PC-9 (cell line): ENCODE measurements at places on chromosomes 4 and X. TPM values are rescaled to one million over a fixed set of nuclear protein-coding genes. Genes with fewer than 3 reads are reported as not detected.

DNA sequence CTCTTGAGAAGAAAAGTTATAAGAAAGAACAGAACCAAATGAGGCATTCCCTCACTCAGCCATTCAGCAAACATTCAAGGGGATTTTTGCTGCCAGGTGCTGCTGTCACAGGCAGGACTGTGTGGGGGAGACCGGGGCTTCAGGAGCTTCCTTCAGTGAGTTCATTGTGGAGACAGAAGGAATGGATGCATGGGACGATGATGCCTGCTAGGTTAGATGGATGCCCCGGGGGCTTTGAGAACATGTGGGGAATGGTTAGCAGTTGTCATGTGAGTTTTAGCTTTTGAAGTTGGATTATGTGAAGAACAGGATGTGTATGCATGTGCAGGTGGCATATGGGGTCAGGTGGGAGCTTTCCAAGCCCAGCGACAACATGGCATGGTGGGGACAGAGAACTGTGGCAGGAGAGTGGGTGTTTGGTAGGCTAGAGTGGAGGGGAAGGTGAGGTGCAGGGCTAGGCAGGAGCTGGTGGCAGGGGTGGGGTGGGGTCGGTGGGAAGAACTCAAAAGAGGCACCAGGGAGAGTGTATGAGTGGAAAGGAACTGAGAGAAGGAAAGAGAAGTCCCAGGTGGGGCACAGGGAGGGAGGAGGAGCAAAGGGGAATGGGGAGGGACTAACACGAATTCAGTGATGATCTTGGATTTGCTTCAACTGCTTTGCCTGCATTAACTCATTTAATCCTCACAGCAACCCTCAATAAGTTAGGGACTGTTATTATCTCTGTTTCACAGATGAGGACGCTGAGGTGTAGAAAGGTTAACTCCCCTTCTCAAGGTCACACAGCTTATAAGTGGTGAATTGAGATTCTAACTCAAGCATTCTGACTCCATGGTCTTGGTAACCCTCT lies 8.4 kb downstream of the DCUN1D4 start:
- H3K27me3 ChIP-seq, result no peaks in the 10 kb centered on the region
- H3K36me3 ChIP-seq, result no peaks in the 10 kb centered on the region
- no peak overlapping the region for H3K4me3 ChIP-seq
- DNase-seq, result no peak
- H3K27ac ChIP-seq, result no peak overlapping the region
- peaks cover 11% of the 10 kb centered on the region; the same call in 1 of the 2 replicates for H3K4me1 ChIP-seq

CFAP299 gene
- total RNA-seq, result not detected in 2 replicates

DNA sequence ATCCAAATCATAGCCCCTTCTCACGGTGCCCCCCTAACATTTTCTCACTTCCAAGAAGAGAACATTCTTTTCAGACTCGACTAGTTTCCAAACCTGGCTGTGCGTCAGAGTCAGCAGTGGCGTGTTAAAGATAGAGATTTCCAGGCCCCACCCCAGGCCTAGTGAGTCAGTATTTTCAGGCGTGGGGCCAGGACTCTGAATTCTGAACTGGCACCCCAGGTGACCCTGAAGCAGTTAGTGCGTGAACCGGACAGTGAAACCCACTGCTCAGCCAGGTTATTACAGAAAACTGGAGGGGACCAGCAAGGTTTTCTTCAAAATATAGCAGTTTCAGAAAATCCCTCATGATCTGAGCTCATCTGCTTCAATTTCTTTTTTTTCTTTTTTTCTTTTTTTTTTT lies 35.0 kb upstream of the BCOR start:
- H3K27me3 ChIP-seq, result no peaks in the 10 kb centered on the region
- peak overlapping the region; percentile 47 for H3K27ac ChIP-seq
- H3K36me3 ChIP-seq, result no peaks in the 10 kb centered on the region
- peak; percentile 64 for DNase-seq

GRCh38 chrX:29666366-29666765 lies 549.0 kb upstream of the MAGEB2 start:
- H3K27me3 ChIP-seq, result no peaks in the 10 kb centered on the region
- no peak for DNase-seq
- no peak overlapping the region for H3K4me3 ChIP-seq
- H3K36me3 ChIP-seq, result no peaks in the 10 kb centered on the region
- no peak overlapping the region for H3K27ac ChIP-seq

FGB gene
- not detected in 2 replicates for total RNA-seq

GRCh38 chr4:89069481-89069880 lies 12.5 kb upstream of the FAM13A start:
- no peak overlapping the region for H3K27ac ChIP-seq
- no peaks in the 10 kb centered on the region for H3K4me1 ChIP-seq

GRCh38 chrX:133323431-133323830 lies 91.9 kb downstream of the GPC4 start:
- H3K27ac ChIP-seq, result no peak overlapping the region
- no peaks in the 10 kb centered on the region for H3K4me1 ChIP-seq
- no peaks in the 10 kb centered on the region for H3K27me3 ChIP-seq

HTR2C gene
- 0.28 and 0.33 TPM in 2 replicates for total RNA-seq

DNA sequence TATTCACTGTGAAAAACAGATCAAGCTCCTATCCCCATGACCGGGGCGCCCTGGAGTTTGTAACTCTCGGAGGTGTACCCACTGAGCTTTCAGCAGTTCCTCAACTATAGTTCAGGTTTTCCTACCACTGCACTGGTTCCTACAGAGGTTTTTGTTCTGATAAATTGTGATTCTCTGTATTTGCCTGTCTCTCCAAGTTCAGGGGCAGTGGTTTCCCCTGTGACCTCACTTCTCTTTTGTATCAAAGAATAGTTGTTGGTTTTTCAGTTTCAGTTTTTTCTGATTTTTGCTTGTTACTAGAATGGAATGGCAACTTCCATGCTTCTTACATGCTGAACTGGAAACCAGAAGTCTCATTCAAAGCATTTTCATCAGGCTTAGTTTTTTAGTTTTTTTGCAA lies 56.8 kb upstream of the PLS3 start:
- no peak for DNase-seq
- H3K27ac ChIP-seq, result no peak overlapping the region
- H3K27me3 ChIP-seq, result no peaks in the 10 kb centered on the region
- no peak overlapping the region for H3K4me3 ChIP-seq
- H3K36me3 ChIP-seq, result no peaks in the 10 kb centered on the region
- H3K4me1 ChIP-seq, result no peaks in the 10 kb centered on the region

AMELX gene
- total RNA-seq, result not detected in 2 replicates

GRCh38 chrX:132353430-132353829 lies 134.2 kb upstream of the RAP2C start:
- H3K4me3 ChIP-seq, result no peak overlapping the region
- H3K27ac ChIP-seq, result no peak overlapping the region
- no peak for DNase-seq
- no peaks in the 10 kb centered on the region for H3K27me3 ChIP-seq

- DNase-seq, result peak; percentile 96
- peaks cover 19% of the 10 kb centered on the region for H3K4me1 ChIP-seq
- H3K27me3 ChIP-seq, result no peaks in the 10 kb centered on the region
- no peak overlapping the region for H3K4me3 ChIP-seq
Observed at GRCh38 chr4:40349561-40350198, 14.5 kb downstream of the CHRNA9 start.

GRCh38 chrX:41956027-41956426 lies 32.7 kb upstream of the CASK start:
- no peak for DNase-seq
- no peaks in the 10 kb centered on the region for H3K27me3 ChIP-seq
- H3K4me1 ChIP-seq, result no peaks in the 10 kb centered on the region
- H3K4me3 ChIP-seq, result no peak overlapping the region

- no peaks in the 10 kb centered on the region for H3K27me3 ChIP-seq
- H3K4me3 ChIP-seq, result no peak overlapping the region
Observed at GRCh38 chr4:5734853-5735252, 23.9 kb downstream of the EVC start.

DNA sequence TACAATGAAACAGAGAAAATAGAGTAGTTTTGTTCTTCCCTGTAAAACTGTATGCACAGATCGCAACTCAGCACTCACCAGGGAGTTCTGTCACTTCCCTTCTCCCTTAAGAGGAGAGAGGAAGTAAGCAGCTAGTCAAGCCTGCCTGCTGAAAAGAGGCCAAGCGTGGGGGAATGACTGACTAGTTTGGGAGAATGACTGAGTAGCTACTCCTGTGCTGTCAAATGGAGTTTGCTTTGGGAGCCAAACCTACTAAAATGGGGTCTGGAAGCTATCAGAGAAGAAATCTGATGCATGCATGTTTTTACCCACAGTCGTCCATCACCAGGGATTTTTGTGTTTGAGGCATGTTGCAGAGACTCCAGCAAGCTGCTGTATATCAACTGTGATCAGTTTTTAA lies 54.6 kb upstream of the LHFPL1 start:
- no peaks in the 10 kb centered on the region for H3K4me1 ChIP-seq
- no peak overlapping the region for H3K4me3 ChIP-seq
- H3K27ac ChIP-seq, result no peak overlapping the region
- DNase-seq, result no peak
- H3K27me3 ChIP-seq, result no peaks in the 10 kb centered on the region

TBC1D19 gene
- total RNA-seq, result 12.6 and 12.8 TPM in 2 replicates

DNA sequence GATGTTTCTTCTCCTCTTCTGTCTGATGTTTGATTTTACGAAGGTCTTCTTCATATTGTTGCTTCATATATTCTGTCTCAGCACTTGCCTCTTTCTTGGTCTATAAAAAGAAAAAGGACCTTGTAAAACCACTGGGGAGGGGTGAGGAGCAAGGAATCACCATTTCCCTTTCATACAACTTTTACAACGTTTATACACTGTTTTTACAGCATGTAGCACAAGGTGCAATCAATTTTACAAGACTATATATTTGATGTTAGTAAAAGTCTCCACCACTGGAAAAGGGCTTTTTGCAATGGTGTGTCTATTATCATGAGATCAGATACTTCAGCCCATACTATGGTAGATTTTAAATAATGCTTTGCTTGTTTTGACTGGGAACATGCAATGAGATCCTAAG lies 76.3 kb downstream of the FAM184B start:
- no peak overlapping the region for H3K4me3 ChIP-seq
- H3K27ac ChIP-seq, result no peak overlapping the region
- no peaks in the 10 kb centered on the region for H3K36me3 ChIP-seq
- DNase-seq, result no peak

GRCh38 chrX:70432936-70433847 lies 10.1 kb downstream of the GDPD2 start:
- no peaks in the 10 kb centered on the region for H3K27me3 ChIP-seq
- H3K36me3 ChIP-seq, result no peaks in the 10 kb centered on the region
- DNase-seq, result no peak
- H3K27ac ChIP-seq, result no peak overlapping the region

CSN1S1 gene
- total RNA-seq, result not detected in 2 replicates

DNA sequence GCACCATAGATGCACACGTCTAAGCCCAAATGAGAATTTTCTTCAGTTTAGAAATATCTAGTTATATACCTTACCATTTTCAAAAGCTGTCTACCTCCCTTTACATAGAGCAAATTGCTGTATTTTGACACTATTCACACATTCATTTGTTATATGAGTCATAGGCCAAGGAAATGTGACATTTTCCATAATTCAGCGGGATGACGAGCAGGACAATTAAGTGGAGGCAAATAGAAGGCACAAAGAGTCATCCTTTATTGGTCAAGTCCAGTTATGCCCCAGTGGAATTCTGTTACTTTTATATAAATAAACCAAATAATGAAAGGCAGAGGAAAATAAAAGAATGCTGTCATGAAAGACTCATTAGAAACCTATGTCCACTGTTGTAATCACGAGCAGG lies 27.9 kb downstream of the FGF13 start:
- H3K36me3 ChIP-seq, result no peaks in the 10 kb centered on the region
- no peaks in the 10 kb centered on the region for H3K27me3 ChIP-seq
- H3K4me1 ChIP-seq, result no peaks in the 10 kb centered on the region
- H3K4me3 ChIP-seq, result no peak overlapping the region

DNA sequence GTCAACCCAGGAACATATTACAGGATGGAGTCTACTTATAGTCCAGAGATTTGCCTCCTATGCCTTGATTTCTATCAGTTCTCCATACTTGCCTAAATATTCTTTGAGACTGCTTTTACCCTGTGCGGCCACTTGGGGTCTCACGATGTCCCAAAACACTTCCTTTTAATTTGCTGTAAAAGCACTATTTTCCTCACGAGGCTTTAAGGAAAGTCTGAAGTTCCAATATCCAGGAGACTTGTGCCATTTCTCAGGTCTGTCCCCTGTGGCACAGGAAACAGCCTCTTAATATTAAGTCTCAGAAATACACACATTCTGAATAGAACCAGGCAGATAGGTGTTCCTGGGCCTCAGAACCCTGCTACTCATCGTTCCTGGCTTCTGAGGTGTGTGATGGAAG lies 142.9 kb downstream of the TMEM164 start:
- no peaks in the 10 kb centered on the region for H3K4me1 ChIP-seq
- H3K27ac ChIP-seq, result no peak overlapping the region
- H3K4me3 ChIP-seq, result no peak overlapping the region

DNA sequence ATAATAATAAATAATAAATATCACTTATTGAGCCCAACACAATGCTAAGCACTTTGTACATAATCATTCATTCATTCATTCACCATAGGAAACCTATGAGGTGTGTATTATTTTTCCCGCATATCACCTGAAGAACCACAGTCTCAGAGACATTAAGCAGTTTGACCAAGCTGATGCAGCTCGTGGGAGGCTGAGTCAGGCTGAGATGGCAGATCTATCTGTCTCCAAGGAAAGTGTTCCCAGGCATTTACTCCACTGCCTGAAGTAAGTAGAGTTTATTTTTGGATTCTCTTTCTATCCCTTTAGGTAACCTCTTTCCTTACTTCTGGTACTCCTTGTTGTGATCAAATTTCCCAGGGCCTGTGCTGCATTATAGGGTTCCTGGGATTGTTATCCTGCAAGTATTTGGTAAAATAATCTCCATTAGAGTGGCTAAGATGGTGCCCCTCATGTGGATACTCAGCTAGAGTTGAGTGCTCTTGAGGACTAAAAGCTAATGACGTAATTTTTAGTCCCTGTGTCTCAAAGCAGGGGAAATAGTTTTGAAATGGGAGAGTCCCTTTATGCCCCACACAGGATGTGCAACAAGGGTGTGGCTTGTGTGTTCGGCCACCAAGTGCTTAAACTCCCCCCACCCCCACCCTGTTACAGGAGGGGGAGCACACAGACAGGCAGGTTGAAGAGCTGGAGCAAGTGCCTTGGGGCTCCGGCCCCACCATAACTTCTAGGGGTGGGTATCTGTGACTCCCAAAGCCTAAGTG lies 467.0 kb downstream of the STIM2 start:
- H3K4me3 ChIP-seq, result no peak overlapping the region
- no peak for DNase-seq
- no peaks in the 10 kb centered on the region for H3K27me3 ChIP-seq
- H3K36me3 ChIP-seq, result no peaks in the 10 kb centered on the region

TRPC3 gene
- 0.24 TPM in 1 of 2 replicates, not detected in the other for total RNA-seq

DNA sequence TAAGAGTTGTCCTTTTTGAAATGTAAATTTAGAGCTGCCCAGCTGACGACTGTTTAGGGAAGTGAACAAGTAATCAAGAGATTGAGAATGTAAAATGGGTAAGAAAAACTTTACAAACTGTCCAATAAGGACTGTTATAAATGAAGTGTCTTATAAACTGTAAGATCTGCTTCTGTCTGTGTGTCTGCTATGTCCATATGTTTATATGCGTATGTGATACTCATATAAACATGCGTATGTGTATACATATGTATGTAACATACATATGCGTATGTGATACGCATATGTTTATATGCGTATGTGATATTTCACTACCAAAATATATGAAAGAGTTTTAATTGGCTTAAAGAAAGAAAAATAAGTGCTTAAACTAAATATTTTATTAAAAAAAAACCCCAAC lies 416.0 kb upstream of the GALNTL6 start:
- H3K27ac ChIP-seq, result no peak overlapping the region
- no peaks in the 10 kb centered on the region for H3K36me3 ChIP-seq
- H3K27me3 ChIP-seq, result no peaks in the 10 kb centered on the region
- no peak overlapping the region for H3K4me3 ChIP-seq
- no peak for DNase-seq
- H3K4me1 ChIP-seq, result no peaks in the 10 kb centered on the region
